GM23248 (cell line): ENCODE measurements at places on chromosomes 16 and 17. TPM values are rescaled to one million over a fixed set of nuclear protein-coding genes. Genes with fewer than 3 reads are reported as not detected.

DNA sequence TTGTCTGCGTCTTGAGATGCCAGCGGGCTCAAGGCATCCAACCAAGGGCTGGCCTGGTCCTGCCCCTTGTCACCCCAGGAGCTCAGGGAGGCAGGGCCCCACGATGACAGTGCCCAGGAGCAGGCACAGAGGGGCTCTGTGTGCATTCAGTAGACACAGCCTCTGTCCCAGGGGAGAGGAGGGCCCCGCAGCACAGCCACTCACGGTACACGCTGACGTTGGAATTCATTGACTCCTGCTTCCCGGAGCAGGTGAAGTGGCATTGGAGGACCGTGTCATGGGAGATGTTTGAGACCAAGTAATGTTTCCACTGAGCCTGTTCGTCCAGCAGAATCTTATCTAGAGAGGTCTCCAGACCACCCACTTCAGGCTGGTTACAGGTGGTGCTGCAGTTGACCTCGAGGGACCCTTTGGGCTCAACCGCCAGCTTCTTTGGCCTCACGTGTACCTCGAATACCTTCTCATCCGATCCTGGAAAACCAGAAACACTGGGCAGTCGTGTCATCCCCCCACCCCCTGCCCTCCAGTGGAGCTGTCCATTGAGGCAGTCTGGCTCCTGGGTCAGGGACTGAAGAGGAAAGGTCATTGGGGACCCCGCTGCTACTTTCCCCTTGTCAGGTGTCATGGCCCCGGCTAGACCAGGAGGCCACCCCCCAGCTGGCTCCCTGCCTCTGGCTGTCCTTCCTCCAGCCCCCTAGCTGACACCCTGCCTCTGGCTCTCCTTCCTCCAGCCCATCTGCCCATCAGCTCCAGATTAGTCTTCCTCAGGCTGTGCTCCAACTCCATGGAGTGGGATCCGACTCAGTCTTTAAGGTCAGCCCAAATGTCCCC, 7.0 kb downstream of the PRR29 start:
- no peak for DNase-seq

- DNase-seq = no peak
Observed at GRCh38 chr17:81694810-81695209, 8.4 kb upstream of the MRPL12 start.

DNA sequence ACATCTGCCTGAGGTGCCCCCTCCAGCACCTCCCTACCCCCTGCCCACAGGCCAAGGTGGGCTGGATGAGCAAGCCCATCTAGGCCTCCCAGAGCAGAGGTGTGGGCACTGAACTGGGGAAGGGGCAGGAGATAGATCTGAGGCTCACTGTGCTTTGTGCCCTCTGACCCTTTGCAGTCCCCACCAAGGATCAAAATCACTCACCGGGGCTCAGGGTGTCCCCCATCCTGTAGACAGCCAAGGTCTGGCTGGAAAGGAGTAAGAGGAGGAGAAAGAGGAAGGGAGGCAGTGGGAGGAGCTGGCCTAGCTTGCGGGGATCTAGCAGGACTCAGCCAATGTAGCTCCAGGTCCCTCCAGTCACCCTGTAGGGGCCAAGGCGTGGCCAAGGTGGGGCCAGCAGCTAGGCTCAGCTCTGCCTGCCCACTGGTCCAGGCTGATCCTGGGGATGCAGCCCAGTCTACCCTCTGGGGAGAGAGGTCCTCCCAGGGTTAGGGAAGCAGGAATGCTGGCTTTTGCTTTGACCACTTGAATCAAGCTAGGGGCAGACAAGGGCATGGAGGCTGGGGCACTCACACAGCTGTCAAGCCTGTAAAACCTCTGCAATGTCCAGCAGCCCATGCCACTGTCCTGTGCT, 1.8 kb downstream of the SLC12A4 start:
- peak; percentile 61 for DNase-seq

DNA sequence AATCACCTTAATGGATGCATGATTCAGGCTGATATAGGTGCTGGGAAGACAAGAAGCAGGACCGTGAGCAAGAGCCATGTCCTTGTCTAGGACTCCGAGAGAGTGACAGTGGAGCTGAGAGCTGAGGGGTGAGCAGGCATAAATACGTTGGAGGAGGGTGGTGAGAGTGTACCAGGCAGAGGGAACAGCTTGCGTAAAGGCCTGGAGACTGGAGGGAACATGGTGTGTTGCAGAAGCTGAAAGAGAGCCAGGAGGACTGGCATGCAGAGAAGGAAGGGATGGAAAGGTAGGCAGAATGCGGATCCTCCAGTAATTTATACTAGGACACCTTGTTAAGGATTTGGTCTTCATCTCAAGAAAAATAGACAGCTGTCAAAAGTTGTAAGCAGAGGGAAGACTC, 653.2 kb downstream of the HS3ST4 start:
- no peak for DNase-seq

DNA sequence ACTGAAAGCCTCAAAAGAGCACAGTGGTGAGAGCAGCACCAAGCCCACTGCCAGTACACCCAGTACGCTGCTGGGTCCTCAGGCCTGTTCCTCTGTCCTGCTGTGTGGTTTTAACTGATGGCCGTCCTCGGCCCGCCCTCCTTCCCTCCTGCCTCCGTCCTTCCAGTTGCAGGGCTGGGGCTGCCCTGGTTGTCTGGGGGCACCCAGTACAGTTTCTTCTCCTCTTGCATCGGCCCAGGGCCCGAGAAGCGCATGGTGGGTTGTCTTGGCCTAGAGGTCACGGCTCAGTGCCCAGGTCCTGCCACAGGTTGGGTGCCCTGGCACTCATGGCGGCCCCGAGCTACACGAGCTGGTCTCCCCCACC, 70.8 kb upstream of the KCTD5 start:
- no peak for DNase-seq

DNA sequence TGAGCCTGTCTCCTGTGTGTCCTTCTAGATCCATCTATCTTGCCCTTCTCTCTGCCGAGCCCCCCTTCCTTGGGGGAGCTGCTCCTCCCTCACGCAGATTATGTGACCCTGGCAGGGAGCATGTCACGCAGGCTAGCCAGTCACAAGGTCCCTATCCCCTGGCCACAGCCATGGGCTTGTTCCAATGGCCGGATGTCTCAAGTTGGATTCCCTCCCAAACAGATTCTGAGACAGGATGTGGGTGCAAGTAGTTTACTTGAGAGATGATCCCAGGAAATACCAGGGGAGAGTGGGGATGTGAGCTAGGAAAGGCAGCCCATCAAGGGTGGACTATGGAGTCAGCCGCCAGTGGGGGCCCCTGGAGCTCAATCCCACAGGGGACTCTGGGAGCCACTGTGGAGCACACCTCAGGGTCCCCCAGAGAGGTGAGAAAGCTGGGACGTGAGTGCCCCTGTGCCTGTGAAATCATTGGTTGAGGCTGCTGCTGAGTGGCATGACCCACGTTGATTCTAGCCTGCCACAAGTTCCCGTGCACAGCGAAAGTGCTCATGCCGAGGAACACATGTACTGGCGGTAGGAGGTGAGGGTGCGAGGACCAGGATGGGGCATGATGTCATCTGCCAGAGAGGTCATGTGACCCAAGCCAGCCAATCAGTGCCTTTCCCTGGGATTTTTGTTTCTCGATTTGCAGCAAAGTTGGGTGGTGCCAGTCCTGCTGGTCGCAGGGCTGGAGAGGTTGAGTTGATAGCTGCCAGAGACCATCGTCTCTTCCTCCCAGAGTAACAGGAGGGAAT, 6.4 kb upstream of the CRISPLD2 start:
- no peak for DNase-seq

DNA sequence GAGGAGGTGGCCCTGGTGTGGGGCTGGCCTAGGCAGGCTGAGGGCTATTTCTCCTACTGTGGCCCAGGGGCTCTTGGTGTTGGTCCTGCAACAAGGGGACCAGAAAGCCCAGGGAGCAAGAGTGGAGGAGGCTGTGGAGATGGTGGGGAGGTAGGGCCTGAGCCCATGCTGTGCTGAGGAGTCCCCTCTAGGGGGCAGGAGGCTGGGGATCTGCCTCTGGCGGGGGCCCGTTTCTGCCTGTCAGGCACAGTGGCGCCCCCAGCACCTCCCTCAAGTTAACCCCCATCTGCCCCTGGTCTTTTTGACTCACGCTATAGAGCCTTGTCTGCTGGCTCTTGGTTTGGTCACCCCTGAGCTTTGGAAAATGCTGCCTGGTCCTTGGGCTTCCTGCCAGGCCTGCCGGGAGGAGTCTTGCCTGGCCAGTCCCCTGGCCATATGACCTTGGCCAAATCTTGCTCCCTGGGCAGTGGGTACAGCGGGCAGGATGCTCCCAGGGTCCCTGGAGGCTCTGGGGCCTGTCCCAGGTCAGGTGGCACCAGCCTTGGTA, 5.9 kb downstream of the BAIAP2 start:
- peak; percentile 66 for DNase-seq

DNA sequence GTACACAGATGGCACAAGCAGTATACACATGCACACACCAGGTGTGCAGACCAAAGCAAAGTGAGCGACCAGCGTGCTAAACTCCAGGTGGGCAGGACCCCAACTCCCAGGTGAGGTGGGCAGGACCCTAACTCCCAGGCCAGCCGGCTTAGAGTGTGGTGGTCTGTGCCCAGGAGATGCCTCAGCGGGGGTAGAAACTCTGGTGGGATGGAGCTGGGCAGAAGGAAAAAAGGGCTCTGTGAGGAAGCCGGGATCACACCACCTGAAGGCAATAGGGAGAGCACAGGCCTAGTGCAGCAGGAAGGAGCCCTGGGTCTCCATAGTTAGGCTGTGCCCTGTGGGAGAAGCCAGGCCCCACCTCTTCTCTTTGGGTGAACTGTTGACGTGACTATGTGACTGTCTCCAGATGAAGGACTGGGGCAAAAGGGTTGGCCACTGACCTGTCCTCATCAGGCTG, 1.6 kb upstream of the FOXJ1 start:
- DNase-seq = no peak

DNA sequence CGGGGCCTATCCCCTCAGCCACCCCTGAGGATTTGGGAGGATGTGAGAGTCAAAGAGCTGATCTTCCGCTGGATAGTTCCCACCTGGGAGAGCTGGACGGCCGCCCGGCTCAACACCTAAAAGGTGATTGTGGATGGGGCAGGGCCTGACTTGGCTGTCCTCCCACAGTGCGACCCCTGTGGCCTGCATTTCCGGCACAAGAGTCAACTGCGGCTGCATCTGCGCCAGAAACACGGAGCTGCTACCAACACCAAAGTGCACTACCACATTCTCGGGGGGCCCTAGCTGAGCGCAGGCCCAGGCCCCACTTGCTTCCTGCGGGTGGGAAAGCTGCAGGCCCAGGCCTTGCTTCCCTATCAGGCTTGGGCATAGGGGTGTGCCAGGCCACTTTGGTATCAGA, 4.5 kb downstream of the BCL6B start:
- DNase-seq = no peak

GRCh38 chr16:57688987-57689761, 5.4 kb upstream of the DRC7 start:
- no peak for DNase-seq

- no peak for DNase-seq
Observed at GRCh38 chr17:1447052-1447451, 9.0 kb downstream of the CRK start.

DNA sequence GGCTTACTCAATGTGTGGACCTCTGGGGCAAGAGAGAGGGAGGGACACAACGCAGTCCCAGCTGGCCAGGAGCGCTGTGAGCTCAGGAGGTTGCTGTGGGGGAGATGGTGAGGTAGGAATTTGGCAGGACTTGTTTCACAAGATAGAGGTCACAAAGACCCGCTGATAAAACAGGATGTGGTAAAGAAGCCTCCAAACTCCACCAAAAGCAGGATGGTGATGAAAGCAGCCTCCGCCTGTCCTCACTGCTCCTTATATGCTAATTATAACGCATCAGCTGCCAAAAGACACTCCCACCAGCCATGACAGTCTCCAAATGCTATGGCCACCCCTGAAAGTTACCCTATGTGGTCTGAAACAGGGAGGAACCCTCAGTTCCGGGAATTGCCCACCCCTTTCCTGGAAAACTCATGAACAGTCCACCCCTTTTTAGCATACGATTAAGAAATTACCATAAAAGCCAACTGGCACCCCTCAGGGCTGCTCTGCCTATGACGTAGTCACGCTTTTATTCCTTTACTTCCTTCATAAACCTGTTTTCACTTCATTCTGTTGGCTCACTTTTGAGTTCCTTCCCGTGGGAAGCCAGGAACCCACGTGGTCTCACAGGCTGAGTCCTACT, 5.3 kb upstream of the EIF4A3 start:
- no peak for DNase-seq

- no peak for DNase-seq
Observed at GRCh38 chr16:49889725-49890397, 33.9 kb upstream of the ZNF423 start.

- peak; percentile 18 for DNase-seq
Observed at GRCh38 chr16:13921328-13921727, 1.4 kb downstream of the ERCC4 start.

DNA sequence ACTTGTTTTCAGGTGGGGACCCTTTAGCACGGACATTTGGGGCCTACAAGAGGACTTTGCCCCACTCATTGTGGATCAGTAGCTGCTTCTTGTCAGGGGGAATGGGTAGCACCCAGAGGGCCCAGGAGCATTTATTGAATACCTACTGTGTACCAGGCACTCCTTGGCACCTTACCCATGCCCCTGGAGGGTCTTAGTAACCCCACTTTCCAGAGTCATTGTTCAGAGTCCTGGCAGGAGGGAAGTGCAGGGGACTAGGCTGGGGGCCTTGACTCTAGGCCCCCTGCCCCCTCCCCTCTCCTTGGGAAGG, 21.0 kb upstream of the CIBAR2 start:
- DNase-seq = no peak

GRCh38 chr17:64009571-64010402, 10.6 kb downstream of the ICAM2 start:
- DNase-seq = peak; percentile 64

GRCh38 chr17:65398040-65398787, 163.2 kb downstream of the AXIN2 start:
- DNase-seq = peak; percentile 30

DNA sequence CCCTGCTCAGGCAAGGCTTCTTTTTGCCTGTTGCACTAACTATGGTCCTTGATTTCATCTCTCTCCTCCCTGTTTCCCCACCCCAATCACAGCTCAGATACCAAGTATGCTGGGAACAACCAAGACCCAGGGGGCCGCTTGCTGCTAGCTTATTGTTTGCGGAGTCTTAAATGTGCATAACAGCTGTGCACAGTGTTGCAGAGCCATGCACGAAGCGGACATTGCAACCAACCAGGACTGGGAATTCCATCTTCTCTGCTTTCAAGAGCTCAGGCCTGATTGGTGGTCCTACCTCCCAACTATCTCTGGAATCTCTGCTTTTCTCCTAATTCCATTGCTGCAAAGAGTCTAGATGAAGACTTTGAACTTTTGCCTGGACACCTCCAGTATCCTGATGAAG, 281.3 kb upstream of the TNRC6C start:
- no peak for DNase-seq

The GP1BA gene
- not detected in 2 replicates for total RNA-seq

The PHAF1 gene
- 22.3 and 24.4 TPM in 2 replicates for total RNA-seq

The RNF157 gene
- total RNA-seq = 4.0 TPM in 1 of 2 replicates, not detected in the other

The KRT31 gene
- total RNA-seq = not detected in 2 replicates

The CLEC19A gene
- total RNA-seq = not detected in 2 replicates

The BBS2 gene
- 45.4 and 72.3 TPM in 2 replicates for total RNA-seq

The TBC1D26 gene
- total RNA-seq = not detected in 2 replicates

The ST6GALNAC1 gene
- total RNA-seq = not detected in 2 replicates

The ENPP7 gene
- not detected in 2 replicates for total RNA-seq

The PDILT gene
- total RNA-seq = not detected in 2 replicates

The GNG13 gene
- total RNA-seq = not detected in 2 replicates
